ENCODE measurements at places on chromosomes 2 and 18.
A peak's percentile ranks its signal among the peaks of the same experiment; 100 is the strongest.

- peak; percentile 56 for DNase-seq
Observed at GRCh38 chr2:195486987-195487644, 169.9 kb upstream of the SLC39A10 start.

- DNase-seq = no peak
Observed at GRCh38 chr2:15348045-15348444, 213.1 kb downstream of the NBAS start.

DNA sequence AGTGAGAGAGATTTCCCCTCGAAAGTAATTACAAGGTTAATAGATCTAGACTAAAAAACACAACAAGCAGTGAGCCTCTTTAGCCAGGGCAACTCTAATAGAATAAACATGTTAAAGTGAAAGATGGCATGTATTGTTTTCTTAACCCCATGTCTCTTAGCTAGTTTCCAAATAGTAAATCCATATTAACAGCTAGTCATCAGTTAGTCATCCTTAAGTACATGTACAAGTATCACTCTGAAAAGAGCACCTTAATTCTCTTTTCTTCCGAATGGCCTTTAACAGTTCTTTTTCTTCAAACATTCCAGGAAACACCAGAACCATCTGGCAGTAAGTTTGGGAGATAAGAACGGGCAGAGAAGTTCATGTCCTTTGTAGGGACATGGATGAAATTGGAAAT is 1480.0 kb downstream of the LRP1B start:
- DNase-seq = no peak

- DNase-seq = peak; percentile 28
Observed at GRCh38 chr18:79856119-79857007, 58.6 kb downstream of the KCNG2 start.

- DNase-seq = no peak
Observed at GRCh38 chr2:194383401-194383800, 1273.6 kb upstream of the SLC39A10 start.

DNA sequence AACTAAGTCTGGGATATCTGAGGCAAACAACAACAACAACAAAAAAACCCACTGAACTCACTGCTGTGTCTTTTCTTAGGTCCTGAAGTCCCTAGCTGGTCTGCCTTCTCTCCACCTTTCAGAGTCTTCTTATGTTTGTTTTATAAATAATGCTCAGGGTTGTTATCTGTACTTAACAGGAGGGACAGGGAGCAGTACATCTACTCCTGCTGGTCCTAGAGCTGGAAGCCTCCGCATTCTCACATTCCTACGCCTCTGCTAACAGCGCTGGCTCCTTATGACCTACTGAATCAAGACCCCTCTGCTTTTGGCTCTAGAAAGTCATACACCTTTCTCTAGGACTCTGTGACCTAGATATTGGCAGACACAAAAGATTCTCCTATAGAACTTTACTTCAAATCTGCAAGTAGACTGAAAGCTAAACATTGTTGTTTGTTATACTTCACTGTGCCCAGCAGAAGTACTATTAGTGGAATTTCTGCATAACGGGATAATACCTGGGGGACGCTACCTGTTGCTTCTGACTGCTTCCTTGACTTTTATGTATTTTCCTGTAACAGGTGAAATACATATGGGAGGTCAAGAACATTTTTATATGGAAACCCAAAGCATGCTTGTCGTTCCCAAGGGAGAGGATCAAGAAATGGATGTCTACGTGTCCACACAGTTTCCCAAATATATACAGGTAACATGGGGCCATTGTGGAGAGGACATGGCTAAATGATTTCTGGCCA is 48.6 kb downstream of the AOX1 start:
- no peak for DNase-seq

GRCh38 chr2:51108794-51109193 is 76.9 kb upstream of the NRXN1 start:
- DNase-seq = no peak

GRCh38 chr2:234147335-234147861 is 96.9 kb downstream of the SPP2 start:
- no peak for DNase-seq

GRCh38 chr2:126720638-126721037 is 64.7 kb downstream of the GYPC start:
- DNase-seq = no peak

GRCh38 chr2:197159661-197160211 is 150.8 kb downstream of the ANKRD44 start:
- no peak for DNase-seq

DNA sequence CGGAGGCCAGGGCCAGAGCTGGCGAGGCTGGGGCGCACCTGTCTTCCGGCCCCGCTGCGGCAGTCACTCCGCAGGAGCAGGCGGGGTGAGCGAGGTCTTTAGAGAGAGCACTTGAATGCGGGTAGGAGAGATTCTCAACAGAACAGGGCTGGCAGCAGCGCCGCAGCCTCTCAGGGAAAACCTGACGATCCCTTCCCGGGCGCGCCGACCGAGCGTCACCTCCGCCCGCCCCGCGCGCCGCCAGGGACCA is 526 bp downstream of the PRKRA start:
- no peak for DNase-seq

GRCh38 chr2:225691711-225692110 is 292.2 kb downstream of the NYAP2 start:
- DNase-seq = no peak

- no peak for DNase-seq
Observed at GRCh38 chr2:241265506-241265905, 50.0 kb downstream of the HDLBP start.

- peak; percentile 22 for DNase-seq
Observed at GRCh38 chr18:59143441-59143840, 3.8 kb downstream of the SEC11C start.

- no peak for DNase-seq
Observed at GRCh38 chr2:64745562-64745961, 91.8 kb upstream of the SERTAD2 start.

GRCh38 chr18:13217971-13218367 is 591 bp upstream of the LDLRAD4 start:
- no peak for DNase-seq

GRCh38 chr2:24107-24506 is 22.2 kb downstream of the FAM110C start:
- DNase-seq = no peak

- no peak for DNase-seq
Observed at GRCh38 chr2:159855143-159855542, 57.1 kb upstream of the CD302 start.

- DNase-seq = no peak
Observed at GRCh38 chr2:222813177-222813843, 47.5 kb upstream of the ACSL3 start.

GRCh38 chr2:185185044-185185443 is 553.6 kb upstream of the FSIP2 start:
- no peak for DNase-seq

- DNase-seq = no peak
Observed at GRCh38 chr2:160674146-160674750, 180.6 kb upstream of the RBMS1 start.

All from AG08395 (cell line).